ENCODE measurements at places on chromosomes 6 and 20. TPM values are rescaled to one million over a fixed set of nuclear protein-coding genes. Genes with fewer than 3 reads are reported as not detected.

GRCh38 chr6:56932910-56933477 is 21.9 kb upstream of the BEND6 start:
- no peak for DNase-seq

- DNase-seq = no peak
Observed at GRCh38 chr6:70673054-70673453, 5.4 kb downstream of the SMAP1 start.

DNA sequence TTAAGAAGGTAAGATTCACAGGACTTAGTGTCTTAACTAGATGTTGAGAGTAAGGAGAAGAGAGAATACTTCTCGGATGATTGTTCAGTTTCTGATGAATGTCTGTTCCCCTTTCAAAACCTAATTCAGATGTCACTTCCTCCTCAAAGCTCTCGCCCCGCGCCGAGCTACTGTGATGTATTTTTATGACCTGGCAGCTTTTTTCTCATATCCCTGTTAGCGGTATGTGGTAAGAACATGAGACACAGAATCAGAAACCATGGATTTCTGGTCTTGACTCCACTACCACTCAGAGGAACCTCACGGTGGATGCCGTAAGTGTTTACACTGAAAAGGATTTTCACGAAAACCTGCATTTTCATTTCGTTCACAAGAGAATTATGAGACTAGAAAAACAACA is 48.4 kb downstream of the CEP43 start:
- no peak for DNase-seq

GRCh38 chr6:79989641-79990040 is 14.8 kb upstream of the TTK start:
- no peak for DNase-seq

GRCh38 chr20:13041574-13042457 is 33.0 kb downstream of the SPTLC3 start:
- no peak for DNase-seq

The ADISSP gene
- total RNA-seq = 14.0 TPM

DNA sequence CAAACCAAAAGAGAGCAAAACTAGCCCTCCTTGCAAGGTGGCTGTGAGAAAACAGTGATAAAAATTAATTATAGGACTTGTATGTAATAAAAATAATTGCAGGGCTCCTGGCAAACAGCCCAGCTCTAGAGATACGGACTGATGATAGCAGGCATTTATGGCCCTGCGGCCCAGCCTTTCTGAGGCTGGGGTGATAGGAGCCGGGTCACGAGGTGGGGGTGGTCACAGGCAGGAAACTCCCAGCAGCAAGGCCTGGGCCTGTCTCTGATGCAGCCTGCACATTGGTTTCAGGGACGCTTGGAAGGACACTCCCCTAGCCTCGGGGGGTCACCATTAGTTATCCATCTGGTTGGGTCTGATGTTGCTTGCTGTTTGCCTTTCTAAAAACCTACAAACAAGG is 18.7 kb upstream of the TTPAL start:
- DNase-seq = no peak

- no peak for DNase-seq
Observed at GRCh38 chr6:165937564-165938358, 229.9 kb downstream of the TBXT start.

DNA sequence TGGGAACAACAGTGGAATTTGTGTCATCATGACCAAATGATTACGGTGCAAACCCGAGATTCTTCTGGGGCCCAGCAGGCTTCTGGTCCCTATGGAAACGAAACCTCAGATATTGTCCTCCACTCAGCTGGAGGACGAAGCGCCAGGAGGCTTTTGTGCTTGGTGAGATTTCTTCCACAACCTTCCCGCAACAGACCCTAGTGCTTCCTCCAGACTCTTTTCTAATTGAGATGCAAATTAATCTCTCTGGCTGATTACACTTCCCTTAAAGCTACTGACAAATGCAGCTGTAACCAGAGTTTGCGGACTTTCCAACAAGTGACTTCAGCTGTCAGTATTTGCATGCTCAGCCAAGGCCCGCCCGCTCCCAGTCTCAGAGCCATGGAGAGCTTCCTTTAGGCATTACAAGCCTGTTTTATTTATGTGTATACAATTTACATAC is 96.0 kb downstream of the INSM1 start:
- no peak for DNase-seq

The NKX2-2 gene
- total RNA-seq = not detected

The EPB41L1 gene
- 0.81 TPM for total RNA-seq
